ENCODE measurements at places on chromosomes 6 and 20. TPM values are rescaled to one million over a fixed set of nuclear protein-coding genes. Genes with fewer than 3 reads are reported as not detected.

The MRPS18B gene
- total RNA-seq: 39.8 TPM

- no peak for DNase-seq
- peaks cover 25% of the 10 kb centered on the region for H3K4me1 ChIP-seq
- no peaks in the 10 kb centered on the region for H3K36me3 ChIP-seq
- peaks cover 4% of the 10 kb centered on the region for H3K27me3 ChIP-seq
Measured at GRCh38 chr6:117448732-117449485, 23.2 kb upstream of the ROS1 start.

DNA sequence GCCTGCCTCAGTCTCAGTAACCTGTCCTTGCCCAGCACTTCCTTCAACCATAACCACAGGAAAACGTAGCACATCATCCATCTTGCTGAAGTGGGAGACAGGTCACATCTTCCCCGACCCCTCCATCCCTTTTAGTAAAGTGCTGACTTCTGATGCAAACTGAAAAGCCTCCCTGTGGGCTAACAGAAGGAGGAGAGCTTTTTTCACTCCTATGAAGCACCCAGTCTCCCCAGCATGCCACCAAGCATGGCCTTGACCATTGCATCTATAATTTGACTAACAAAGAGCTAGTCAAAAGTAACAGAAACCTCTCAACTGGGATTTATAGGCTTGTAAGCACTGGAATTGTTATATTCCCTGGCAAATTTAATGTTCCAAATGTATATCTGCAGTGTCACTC is 288.9 kb upstream of the IRAK1BP1 start:
- no peaks in the 10 kb centered on the region for H3K27me3 ChIP-seq
- no peak overlapping the region for H3K4me3 ChIP-seq
- no peaks in the 10 kb centered on the region for H3K36me3 ChIP-seq
- H3K27ac ChIP-seq: no peak overlapping the region
- no peak for DNase-seq

DNA sequence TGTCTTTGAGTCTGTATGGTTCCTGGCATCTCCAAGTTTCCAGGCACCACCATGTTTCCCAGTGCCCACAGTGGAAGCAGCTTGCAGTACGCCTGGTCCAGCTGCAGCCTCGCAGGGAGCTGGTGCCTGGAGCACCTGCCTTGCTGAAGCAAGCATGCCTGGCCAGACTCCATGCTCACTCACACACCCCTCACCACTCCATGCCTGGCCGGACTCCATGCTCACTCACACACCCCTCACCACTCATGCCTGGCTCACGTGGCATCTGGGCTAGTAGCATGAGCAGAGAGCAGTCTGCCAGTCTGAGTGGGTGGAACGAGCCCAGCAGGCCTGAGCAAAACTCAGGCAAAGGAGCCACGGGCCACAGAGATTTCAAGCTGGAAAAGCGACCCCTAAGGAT is 214.3 kb downstream of the TFAP2C start:
- no peaks in the 10 kb centered on the region for H3K36me3 ChIP-seq
- H3K4me3 ChIP-seq: no peak overlapping the region
- H3K27ac ChIP-seq: no peak overlapping the region
- no peak for DNase-seq
- H3K27me3 ChIP-seq: peaks cover 2% of the 10 kb centered on the region
- H3K4me1 ChIP-seq: peaks cover 8% of the 10 kb centered on the region

DNA sequence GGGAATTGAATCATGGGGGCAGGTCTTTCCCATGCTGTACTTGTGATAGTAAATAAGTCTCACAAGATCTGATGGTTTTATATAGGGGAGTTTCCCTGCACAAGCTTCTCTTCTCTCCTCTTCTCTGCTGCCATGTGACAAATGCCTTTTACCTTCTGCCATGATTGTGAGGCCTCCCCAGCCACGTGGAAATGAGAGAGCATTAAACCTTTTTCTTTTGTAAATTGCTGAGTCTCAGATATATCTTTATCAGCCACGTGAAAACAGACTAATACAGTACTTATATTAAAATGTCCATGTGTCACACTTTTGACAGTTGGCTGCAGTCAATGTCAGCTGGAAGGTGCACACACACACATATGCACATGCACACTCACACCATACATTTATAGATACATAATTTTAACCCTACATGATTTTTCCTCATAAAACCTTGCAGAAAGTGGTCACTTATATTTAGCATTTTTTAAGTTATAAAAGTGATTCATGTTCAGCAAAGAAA is 128.9 kb downstream of the OTOR start:
- no peak for DNase-seq
- H3K4me1 ChIP-seq: no peaks in the 10 kb centered on the region
- H3K36me3 ChIP-seq: no peaks in the 10 kb centered on the region
- H3K27ac ChIP-seq: no peak overlapping the region
- H3K4me3 ChIP-seq: no peak overlapping the region

All from endothelial cell (in vitro differentiated cells).